ENCODE measurements at places on chromosomes 7 and 10.

DNA sequence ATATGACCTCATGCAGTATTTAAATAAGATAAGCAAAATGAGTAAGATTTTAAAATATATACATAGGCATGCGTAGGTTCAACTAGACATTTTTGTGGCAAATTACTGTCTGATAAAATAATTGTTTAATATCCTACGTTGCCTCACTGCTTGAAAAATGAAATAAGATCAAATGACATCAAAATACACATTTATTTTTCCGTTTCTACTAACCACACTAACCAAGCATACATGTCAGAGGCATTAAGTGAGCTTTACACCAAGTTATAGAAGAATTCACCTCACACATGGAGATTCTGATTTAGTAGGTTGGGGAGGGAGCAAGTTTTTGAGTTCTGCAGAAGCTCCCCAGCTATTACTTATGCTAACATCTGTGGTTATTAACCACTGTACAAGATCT lies 66.8 kb downstream of the RSU1 start:
- DNase-seq: no peak

GRCh38 chr7:126501617-126502016 lies 751.1 kb downstream of the GRM8 start:
- no peak for DNase-seq

DNA sequence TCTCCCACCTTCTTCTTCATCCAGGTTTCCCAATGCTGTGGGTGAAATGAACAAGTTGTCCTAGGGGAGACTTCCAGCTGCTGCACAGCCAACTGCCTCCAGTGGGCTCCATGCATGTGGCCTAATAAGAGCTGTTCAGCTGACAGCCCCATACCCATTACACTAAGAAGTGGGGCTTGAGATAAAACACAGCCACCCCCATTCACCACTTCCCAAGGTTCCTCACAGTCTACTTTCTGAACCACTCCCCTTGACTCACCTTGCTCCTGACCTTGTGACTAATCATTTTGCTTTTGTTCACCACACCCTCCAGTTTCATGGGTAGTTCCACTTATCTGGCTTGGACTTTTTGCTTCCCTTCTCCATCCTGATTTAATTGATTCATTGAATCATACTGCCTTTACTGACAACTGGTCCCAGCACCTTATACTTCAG lies 119.3 kb downstream of the CABCOCO1 start:
- no peak for DNase-seq

- no peak for DNase-seq
Observed at GRCh38 chr7:134907000-134907399, 79.3 kb upstream of the AGBL3 start.

DNA sequence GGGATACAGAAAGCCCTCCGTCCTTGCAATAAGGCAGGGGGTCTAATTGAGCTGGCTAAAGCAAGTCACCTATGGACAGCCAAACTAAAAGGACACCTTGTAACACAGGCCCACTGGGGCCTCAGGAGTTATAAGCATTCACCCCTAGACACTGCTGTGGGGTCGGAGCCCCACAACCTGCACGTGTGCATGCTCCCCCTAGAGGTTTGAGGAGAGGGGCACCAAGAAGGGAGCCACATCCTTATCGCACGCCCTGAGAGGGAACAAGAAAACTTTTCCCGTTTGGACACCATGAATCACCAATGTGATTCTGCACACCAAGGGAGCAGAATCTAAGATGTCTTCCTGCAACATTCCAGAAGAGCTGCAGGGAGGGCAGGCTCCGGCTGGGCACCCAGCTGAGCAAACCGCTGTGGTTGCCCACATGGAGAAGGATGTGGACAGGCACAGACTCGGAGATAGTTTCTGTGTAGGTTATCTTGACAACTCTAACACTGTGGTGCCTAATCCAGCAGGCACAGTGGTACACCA lies 17.7 kb upstream of the TARP start:
- no peak for DNase-seq

GRCh38 chr10:122245136-122245535 lies 26.0 kb upstream of the BTBD16 start:
- no peak for DNase-seq
